ENCODE measurements at places on chromosomes 1 and 21.

DNA sequence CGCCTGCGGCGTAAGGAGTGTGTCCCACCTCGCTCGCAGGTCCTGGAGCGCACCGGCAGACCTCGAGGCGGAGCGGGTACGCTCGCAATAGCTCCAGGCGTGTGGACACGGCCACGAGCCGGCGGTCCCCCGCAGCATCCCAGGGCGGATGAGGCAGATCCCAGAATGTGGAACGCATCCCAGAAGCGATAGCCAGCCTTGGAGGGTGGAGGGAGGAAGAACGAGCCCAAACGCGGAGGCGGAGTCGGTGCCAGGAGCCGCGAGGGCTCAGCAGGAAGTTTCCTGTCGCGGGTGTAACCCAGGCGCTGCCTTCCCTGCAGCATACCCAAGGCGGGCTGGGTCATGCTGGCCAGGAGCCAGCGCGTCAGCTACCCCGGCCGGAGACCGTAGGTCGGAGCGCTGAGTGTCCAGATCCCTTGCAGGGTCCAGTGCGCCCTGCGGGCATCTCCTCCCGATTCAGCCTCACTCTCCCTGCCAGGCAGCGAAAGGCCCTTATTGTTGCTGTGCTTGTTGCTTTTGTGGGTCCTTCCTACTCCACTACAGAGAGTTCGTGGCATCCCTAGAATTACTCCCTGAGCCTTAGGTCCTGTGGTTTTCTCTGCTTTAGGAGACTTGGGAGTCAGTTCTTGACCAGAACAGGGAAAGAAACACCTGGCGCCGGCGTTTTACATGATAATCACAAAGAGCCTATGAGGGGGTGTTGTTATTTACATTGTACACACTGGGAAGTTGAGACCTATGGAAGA lies 27.7 kb downstream of the STYXL2 start:
- DNase-seq, result no peak

DNA sequence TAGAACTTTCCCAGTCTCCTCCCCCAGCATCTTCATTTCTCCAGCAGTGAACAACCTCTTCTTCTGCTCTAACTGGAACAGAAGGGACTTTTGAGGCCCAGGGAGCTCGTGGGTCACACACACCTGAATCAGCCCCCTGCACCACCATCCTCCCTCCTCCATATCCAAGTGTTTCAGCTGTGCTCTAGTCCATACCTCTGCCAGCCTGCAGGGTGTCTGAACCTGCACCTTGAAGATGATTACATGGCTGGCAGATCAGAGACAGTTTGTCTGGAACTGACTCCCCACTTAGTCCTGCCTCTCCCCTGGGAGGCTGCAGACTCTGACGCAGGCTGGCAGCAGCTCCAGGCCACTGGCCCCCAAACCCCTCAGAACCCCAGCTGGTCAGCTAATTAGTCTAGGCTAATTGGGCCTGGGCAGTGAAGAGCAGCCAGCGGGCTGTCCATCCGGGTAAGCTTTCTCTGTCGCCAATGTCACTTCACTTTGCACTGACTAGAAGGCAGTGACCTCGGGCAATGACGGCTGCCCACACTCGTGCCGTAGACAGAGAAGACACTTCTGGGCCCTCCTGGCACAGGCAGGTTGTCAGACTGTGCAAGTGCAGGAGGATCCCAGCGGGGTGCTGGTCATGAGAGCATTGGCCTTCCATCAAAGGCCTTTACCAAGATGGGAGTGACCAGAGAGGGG lies 12.2 kb downstream of the CAMK1G start:
- no peak for DNase-seq

GRCh38 chr1:88330201-88330600 lies 353.9 kb upstream of the PKN2 start:
- no peak for DNase-seq

DNA sequence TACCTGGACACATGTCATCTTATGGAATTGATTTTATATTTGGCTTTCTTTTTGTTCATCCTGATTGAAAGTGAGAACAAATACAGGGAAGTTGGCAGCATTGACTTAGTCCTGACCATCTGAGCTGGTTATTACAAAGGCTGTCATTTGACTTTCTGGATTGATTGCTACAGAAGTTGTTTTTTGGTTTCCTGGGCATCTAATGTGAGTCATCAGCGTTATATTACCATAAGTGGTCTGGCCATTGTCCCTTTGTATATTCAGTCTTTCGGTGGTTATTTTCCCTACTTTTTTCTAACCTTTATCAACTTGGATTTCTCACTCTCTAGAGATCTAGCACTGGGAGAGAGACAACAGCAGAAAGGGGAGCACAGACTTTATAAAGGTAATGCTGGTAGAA lies 1646.5 kb downstream of the MRPL39 start:
- no peak for DNase-seq

DNA sequence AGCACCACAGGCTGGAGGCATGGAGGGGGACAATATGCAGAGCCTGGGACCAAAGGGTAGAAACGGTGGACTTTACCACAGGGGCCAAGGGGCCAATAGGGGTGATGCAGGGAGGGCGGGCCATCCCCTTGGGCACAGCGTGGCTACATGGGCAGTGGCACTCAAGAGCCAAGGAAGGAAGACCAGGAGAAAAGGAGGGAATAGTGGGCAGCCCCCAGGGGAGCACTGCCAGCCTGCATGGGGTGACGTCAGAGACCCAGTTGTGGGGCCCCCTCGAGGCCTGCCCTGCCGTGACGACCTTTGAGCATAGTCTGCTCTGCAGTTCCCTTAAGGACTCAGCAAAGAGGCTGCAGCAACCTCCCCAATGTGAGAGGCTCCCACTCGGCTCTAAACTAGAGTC lies 95.5 kb upstream of the TMPRSS2 start:
- DNase-seq, result no peak

DNA sequence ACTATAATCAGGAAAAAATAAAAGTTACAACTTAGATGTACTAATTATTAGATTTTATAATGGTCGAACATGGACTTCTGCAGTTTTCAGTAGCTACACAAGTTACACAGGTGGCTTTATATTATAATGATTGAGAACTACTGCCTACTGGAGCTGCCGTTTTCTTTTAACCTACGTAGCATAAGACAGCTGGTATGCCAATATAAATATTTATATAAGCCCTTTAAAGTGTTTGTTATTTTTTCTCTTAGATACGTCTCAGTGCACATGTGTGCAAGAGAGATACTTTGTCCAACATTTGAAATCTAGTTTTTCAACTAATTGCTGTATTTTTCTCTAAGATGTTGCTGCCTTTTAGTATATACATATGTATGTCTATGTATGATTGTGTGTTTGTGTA lies 42.4 kb downstream of the PDC start:
- DNase-seq, result no peak

- no peak for DNase-seq
These were observed 9.8 kb downstream of the RPS6KC1 start for GRCh38 chr1:213060836-213061235.

DNA sequence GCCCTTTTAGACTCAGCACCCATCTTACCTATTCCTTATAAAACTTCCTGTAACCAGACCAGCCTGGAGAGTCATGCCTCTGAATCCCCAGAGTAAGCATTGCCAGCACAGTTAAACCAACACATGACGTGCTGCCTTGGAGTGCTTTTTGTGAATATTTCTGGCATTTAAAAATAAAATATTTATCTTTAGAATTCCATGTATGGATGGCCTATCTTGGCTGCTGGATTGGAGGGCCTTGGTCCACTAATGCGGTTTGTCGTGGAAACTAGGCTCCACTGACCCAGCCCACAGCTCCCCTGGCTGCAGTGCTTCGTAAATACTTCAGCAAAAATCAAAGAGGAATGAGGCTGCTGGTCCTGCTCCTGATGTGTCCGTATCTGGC lies 17.5 kb downstream of the MTARC1 start:
- no peak for DNase-seq

- DNase-seq, result no peak
These were observed 13.5 kb downstream of the VANGL1 start for GRCh38 chr1:115655306-115655663.

DNA sequence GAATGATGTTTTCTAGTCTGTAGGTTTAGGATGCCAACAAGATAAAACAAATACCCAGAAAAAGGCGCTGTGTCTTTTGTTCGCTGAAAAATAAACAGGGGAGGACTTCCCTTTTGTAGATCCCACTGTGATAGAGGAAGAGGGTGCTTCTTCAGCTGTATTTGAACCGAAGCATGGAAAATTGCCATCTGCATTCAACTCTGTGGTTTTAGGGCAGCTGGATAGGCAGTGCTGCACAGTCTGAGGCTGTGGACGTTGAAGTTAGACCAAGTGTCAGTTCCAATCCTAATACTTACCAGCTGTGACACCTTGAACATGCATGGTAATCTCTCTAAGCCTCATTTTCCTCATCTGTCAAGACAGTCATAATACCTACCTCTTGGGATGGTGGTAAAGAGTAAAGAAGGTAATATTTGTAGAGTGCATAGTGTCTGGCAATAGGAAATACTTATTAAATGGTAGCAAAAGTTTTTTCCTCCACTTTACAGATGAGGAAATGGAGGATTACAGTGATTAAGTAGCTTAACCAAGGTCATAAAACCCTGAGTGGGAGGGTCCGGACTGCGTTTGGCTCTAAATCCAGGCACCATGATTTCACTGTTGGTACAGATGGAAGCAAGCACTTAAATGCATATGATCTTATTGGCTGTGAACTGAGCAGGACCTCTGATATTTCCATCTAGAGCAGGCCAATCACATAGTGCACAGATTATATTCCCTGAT lies 48.5 kb downstream of the UTP25 start:
- DNase-seq, result no peak

DNA sequence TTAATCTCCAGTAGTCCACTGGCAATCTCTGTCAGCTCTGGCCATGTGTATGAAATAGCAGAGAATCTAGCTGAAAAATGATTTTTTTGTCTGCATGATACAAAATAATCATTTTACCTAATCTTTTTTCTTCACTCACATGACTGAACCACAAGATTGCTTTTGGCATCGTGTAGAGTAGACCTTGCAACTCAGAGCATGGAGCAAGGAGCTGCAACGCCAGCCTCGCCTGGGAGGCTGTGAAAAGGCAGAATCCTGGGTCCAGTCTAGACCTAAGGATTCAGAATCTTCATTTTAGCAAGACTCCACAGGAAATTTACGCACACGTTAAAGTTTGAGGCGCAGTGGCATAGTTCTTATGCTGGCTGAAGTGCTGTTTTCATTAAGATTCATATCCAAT lies 40.2 kb downstream of the TOMM20 start:
- no peak for DNase-seq

- DNase-seq, result no peak
These were observed 250.0 kb upstream of the ADGRL2 start for GRCh38 chr1:81550753-81551152.

All from NB4 (cell line).